ENCODE measurements at places on chromosomes 6 and 20.

DNA sequence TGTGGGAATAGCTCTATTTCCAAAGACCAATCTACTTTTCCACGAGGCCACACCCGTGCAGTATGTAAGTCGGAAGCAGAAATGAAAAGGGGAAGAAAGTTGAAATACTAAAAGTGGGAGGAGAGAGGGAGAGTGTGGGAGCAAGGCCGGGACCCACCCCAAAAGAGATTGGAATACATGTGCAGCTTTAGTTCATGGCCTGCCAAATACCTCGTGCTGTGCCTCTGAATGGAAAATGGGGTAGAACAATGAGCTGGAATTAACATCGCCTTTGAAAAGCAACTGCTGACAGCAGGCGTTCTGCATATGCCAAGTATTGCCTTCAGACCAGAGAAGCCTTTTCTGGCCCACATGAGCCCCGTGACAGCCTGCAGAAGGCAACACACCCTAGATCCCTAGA is 155.6 kb downstream of the CD83 start:
- DNase-seq = no peak

DNA sequence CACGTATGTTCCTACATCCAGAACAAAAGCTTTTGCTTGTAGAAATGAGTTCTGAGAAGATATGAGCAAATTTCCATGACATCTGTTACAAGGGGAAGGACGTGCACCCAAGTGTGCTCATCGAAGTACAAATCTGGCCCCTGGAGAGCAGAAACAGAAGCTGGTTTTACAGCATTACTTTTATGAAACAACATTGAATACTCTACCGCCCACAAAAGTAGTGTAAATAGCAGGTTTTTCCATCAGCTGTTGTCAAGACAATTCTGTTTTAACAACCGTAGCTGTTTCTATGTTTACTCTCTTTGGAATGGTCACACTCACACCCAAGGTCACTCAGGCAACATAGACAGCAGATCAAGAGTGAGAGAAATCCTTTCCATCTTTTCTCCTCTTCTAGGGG is 114.2 kb upstream of the SSTR4 start:
- no peak for DNase-seq

DNA sequence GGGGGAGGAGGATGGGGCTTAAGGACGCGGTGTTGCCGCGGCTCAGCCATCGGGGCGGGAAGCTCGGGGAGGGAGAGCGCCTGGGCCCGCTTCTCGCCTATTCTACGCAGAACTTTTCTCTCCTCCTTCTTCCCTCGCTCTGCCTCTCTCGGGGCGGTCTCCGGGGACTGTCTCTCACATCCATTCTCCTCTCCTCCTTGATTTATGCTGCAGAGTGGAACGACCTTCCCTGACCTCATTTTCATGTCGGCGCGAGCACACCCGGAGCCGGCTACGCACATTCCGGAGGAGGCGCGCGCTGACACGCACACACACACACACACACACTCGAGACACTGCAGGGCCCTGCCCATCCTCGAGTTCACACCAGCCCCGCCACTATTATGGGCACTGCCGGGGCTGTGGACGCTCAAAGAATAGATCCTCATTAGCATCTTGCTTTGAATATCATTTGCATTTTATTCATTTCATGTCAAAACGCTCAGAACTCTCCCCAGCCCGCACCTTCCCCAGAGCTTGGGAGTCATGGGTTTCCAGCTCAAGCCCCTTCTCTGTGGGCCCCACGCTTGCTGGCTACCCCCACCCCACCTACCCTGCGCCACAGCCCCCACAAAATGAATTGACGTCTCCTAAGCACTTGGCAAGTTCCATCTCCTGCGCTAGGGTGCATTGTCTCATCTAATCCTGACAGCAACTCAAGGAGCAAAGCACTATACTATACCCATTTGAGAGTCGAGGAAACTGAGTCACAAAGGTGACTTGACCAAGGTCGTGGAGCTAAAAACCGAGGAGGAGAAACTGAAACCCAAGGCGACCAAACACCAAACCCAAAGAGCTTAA is 36.8 kb downstream of the NCR2 start:
- DNase-seq = peak; percentile 18

- DNase-seq = no peak
Observed at GRCh38 chr6:128827675-128828464, 55.1 kb upstream of the LAMA2 start.

- DNase-seq = no peak
Observed at GRCh38 chr20:52652271-52652670, 319.9 kb upstream of the TSHZ2 start.

GRCh38 chr20:10864076-10864672 is 190.4 kb upstream of the JAG1 start:
- no peak for DNase-seq

DNA sequence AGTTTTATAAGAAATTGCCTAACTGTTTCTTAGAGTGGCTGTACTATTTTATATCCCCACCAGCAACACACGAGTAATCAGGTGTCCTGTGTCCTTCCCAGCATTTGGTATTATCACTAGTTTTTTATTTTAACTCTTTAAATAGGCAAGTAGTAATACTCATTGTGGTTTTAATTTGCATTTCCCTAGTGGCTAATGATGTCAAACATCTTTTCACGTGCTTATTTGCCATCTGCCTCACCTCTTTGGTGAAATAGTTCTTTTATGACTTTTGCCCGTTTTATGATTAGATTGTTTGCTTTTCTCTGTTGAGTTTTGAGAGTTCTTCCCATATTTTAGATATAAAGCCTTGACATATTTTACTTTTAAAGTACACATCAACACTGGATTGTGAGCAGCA is 57.8 kb downstream of the GCLC start:
- DNase-seq = no peak

- DNase-seq = peak; percentile 19
Observed at GRCh38 chr20:43459022-43459942, 1.6 kb downstream of the SRSF6 start.

DNA sequence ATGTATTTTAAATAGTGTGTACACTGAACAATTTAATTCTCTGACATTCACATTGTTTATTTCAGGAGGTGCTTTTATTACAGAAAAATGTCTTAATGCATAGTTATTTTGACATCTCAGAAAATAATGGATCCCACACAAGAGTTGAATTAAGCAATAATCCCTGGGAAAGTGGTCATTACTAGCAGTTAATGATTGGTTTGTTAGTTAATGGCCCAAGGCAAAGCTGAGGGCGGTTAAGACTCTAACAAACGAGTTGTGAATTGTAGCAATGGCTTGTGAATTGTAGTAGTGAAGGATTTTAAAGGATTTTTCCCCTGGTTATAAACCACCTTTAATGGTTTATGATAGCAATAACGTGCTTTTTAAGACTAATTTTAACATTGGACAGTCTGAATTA is 1316.0 kb upstream of the GJE1 start:
- no peak for DNase-seq

DNA sequence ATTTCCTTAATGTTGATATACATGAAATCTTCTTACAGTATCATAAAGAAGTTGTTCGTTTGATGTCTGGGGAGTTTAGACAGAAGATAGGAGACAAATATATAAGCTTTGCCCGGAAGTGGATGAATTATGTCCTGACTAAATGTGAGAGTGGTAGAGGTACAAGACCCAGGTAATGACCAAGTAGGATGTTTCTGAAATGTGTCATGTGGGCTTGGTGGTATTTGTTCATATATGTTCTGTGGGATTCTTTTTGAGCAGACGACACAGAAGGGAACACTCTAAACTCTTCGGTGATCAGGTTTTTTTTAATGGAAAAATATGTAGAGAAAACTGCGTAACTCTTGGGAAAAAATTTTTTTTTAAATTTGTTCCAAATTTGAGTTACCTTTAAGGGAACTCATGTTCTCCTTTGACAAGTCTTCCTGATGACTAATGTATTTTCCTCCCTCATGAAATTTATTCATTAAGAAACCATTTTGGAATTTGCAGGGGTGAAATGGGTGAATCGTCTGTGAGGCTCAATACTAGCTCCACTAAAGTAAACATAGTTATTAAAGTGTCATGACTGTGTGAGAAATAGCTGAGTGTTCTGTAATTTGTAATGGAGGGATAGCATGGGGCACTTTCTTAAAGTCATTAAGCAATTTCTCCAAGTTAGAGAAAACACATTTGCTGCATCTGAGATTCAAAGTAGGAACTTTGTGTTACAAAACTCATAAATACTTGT is 100.6 kb downstream of the MAP3K4 start:
- DNase-seq = no peak

GRCh38 chr6:33414592-33415271 is 3.2 kb downstream of the CUTA start:
- no peak for DNase-seq
